Glutamatergic neuron (in vitro differentiated cells): ENCODE measurements at places on chromosomes 1 and 21.

DNA sequence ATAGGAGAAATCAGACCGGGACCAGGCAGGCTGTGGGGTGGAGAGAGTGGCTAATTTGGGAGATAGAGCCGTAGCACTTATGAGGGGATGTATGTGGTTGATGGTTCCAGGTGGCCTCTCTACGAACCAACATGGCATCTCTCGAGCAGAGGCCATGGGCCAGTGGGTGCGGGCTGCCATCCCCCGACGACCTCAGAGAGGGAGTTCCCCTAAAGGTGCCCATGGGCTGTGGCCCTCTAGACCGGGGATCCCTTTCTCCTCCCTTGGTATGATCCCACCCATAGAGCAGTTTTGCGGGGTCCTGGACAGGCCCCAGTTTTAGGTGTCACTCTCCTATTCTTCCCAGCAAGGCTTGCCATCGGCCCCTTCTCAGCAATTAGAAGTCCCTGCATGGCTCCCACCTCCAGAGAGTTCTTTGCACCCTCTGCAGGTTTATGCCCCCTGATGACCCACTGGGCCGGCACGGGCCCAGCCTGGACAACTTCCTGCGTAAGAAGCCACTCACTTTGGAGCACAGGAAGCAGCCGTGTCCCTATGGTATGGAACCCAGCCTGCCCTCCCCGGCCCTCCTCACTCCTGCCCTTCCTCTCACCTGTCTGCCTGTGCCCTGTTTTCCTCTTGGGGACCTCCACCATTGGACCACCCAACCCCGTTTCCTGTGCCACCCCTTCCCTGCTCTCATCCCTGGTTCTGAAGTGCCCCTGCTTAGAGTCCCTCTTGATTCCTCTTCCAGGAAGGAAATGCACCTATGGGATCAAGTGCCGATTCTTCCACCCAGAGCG is 7.8 kb downstream of the ZC3H12A start:
- DNase-seq: no peak

GRCh38 chr1:227299241-227299627 is 19.1 kb downstream of the CDC42BPA start:
- no peak for DNase-seq

DNA sequence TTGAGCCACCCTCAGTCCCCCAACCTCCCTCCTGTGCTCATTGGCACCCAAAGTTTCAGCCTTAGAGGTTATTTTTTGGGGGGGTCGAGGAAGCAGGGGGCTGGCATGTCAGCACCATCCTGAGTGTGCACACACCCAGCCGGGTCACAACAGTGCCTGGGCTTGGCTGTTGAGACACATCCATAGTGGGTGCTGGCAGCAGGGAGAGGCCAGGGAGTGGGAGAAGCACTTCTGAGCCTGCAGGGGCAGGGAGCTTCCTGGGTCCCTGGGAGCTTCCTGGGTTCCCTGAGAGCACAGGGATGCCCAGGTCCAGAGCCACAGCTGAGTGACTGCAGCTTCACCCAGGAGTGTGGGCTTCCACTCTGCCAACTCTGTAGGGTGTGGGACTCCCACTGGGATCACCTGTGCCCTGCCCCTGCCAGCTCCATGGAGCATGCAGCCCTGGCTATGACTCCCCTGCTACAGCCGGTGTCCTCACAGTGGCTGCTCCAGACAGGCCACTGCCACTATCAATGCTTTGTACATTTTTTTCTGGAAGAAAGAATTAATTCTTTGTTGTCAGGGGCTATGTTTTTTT is 240.4 kb downstream of the PTGER3 start:
- DNase-seq: no peak

DNA sequence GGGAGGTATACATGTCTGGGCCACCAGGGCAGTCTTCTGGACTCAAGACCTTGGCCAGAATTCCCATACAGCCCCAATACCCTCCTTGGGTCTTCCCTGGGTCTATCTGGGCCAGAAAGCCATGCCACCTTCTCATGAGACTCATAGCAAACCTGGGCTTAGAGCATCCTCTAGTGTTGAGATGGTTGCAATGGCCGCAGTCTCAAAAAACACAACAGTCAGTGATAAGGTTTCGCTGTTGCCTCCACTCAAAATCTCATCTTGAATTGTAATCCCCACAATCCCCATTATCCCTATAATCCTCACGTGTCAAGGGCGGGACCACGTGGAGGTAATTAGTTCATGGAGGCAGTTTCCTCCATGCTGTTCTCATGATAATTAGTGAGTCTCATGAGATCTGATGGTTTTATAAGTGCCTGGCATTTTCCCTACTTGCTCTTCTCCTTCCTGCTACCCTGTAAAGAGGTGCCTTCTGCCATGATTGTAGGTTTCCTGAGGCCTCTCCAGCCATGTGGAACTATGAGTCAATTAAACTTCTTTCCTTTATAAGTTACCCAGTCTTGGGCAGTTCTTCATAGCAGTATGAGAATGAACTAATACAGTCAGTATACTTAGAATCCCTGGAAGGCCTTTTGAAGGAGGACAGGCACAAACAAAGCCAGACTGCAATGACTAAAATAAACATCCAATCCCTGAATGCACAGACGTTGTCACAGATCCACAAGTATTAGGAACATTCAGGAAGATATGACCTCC is 77.0 kb downstream of the CTH start:
- no peak for DNase-seq

DNA sequence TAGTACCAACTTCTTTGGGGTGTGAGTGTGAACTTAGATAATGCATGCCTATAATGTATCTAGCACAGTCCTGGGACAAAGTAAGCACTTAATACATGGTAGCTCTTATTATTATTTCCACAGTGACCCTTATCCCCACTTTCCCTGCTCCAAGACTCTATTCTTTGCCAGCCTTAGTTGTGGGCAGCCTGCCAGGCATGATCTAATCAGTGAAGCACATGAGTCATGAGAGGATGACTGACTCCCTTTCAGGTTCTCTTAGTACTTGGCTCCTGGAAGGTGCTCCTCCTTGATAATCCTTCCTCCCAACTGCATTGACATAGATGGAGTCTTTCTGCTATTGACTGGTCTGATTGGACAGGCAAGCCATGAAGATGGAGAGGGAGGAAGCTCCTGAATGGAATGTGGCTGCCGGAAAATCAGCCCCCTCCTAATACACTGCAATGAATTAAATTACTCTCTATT is 17.4 kb upstream of the GNG12 start:
- DNase-seq: no peak

- DNase-seq: no peak
These were observed 98.9 kb upstream of the KCNK1 start for GRCh38 chr1:233514946-233515391.
